NCI-H2171 treated with DMSO at 0.1 percent for 48 hours (cell line): ENCODE measurements at places on chromosomes 6 and 20.

DNA sequence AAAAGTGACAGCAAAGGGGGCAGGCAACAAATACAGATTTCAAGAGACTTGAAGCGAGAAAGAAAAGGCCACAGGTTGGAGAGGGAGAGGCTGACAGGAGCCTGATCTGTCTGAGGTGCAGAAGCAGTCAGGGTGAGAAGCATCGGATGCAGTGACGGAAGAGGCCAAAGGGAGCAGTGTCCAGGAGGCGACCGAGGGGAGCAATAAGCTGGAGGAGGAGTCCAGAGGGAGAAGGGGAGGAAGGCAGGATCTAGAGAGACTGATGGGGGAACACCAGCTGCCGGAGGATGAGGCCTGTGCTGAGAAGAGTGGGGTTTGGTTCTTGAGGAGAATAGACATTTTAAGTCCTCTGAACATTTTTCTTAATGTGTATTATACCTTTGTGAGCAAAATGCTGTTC, 23.8 kb downstream of the FARS2 start:
- DNase-seq: no peak

GRCh38 chr6:52209770-52210169, 23.6 kb downstream of the IL17A start:
- DNase-seq: no peak

DNA sequence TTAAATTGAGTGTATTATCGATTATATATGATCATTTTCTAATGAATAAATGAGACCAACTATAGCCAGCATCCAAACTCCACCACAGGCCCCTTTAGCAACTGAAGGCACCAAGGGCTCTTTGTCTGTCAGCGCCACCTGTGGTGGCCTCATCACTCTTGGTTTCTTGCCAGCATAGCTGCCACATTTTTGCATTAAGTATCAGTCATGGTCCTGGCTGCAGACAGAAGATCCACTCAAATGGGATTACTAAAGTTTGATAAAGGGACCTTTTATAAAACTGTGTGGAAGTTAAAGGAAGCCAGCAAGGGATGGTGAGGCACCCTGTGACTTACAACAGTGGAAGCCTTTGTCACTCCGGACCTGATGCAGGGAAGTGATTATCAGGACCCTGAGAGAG, 162.9 kb downstream of the C6orf118 start:
- DNase-seq: no peak

DNA sequence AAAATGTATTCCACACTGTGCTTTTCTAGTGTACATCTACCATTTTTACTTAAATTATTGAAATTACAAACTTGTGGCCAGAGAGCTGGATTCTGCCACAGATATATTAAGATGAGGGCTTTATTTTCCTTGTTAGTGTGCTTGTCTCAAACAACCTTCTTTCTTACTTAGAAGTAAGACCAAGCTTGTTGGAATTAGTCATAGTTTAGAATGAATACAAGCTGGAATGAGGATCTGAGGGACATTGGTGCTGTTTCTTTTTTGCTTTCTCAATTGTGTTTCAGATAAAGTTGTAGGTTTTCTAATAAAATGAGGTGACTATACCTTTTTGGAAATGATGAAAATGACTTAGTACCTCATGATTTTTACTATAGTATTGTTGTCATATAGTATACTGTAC, 40.3 kb downstream of the UBR2 start:
- no peak for DNase-seq

DNA sequence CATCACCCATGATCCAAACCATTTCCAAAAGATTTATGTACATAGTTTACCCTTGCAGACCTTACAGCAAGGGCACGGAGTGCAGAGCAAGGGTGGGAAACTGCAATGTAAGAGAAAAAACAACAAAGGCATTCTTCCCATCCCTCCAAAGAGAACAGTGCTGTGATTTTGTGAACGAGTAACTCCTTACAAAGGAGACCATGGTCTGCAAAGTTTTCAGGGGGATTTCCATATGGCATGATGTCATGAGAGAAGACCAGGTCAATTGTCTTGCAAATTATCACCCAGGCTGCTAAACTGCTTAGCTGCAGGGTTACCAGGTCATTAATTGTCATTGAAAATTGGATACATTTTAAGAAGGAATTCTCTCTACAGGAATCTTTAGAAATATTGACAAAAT, 58.3 kb downstream of the LAMP5 start:
- DNase-seq: no peak

DNA sequence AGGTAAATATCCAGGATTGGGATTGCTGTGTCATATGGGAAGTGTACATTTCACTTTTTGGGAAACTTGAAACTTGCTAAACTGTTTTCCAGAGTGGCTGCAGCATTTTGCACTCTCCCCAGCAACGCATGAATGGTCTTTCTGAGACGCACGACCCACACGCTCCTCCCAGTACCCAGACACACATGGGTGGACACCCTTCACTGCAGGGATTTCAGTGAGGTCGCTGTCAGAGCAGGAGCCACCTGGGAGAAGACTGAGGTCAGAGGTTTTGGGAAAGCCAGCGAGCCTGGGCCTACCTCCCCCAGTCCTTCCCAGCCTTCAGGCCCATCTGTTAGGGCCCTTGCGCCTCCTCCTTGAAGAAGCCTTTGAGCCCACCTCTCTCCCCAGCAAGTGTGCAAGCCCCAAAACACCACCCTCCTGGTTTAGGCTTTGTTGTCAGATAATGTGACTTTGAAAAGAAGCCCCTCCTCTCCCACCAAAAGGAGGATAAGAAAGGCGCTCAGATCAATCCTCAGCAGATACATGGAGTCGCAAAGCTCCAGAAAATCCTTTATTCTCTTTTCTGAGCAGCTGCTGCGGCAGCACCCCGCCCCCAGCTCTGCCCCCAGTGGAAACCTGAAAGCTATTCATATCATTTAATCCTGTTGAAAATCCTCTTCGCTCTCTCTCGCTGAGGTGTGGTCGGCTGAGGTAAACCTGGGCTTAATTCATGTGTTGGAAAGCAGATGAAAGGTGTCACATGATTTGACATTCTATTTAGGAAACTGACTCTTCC, 12.7 kb upstream of the JAG1 start:
- no peak for DNase-seq

DNA sequence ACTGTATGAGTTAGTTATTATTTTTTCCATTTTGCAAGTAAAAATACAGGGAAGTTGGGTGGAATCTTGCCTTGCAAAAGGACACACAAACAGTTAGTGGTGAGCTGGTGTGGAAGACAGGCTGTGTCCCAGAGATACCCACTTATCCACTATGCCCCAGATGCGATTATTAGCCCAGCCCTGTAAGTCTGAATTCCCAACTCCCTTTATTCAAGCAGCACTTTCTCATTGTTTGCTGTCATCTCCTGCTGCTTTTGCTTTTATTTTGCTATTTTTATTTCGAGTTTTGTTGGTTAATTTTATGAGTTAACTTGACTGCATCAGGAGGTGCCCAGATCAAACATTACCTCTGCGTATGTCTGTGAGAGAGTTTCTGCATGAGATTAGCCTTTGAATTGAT, 239.4 kb downstream of the DOK5 start:
- DNase-seq: no peak

DNA sequence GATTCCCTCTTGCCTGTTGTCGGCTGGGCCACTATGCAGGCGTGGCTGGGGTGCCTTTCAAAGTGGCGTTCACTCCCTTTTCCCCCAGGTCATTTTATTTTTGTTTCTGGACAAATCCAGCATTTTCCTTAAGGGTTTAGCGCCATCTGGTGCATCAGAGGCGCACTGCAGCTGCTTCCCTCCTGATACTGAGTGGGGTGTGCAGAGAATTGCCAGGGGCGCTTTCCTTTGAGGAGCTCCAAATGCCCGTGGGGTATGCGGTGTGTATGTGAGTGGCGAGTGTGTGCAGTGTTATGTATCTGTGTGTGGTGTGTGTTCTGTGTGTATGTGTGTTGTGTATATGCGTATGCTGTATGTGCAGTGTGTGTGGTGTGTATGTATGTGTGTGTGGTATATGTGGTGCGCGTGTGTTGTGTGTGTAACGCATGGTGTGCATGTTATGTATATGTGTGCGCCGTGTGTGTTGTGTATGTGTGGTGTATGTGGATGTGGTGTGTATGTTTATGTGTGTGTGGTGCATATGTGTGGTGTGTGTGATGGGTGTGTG, 100.1 kb upstream of the AGPAT4 start:
- DNase-seq: peak; percentile 40
